ENCODE measurements at places on chromosomes 13 and 19.

DNA sequence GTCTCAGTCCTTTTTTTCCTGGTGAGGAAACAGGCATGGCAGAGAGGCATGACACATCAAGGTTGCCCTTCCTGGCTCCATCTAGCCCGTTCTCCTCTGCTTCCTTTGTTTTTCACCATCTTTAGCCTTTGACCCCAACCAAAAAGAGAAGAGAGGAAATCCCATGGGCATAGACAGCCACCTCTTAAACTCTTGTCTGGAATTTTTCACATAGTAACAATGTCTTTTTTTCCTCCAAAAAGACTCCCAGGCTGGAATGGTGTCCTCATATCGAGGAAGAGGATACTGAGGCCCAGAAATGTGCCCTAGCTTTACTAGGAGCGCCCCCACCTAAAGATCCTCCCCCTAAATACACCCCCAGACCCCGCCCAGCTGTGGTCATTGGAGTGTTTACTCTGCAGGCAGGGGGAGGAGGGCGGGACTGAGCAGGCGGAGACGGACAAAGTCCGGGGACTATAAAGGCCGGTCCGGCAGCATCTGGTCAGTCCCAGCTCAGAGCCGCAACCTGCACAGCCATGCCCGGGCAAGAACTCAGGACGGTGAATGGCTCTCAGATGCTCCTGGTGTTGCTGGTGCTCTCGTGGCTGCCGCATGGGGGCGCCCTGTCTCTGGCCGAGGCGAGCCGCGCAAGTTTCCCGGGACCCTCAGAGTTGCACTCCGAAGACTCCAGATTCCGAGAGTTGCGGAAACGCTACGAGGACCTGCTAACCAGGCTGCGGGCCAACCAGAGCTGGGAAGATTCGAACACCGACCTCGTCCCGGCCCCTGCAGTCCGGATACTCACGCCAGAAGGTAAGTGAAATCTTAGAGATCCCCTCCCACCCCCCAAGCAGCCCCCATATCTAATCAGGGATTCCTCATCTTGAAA lies at the start of gene GDF15:
TSS of gene GDF15 (plus strand) at position 484 of the 868 bp plus-strand sequence. CDS start at position 516, 32 bp downstream.
- no peak for DNase-seq

DNA sequence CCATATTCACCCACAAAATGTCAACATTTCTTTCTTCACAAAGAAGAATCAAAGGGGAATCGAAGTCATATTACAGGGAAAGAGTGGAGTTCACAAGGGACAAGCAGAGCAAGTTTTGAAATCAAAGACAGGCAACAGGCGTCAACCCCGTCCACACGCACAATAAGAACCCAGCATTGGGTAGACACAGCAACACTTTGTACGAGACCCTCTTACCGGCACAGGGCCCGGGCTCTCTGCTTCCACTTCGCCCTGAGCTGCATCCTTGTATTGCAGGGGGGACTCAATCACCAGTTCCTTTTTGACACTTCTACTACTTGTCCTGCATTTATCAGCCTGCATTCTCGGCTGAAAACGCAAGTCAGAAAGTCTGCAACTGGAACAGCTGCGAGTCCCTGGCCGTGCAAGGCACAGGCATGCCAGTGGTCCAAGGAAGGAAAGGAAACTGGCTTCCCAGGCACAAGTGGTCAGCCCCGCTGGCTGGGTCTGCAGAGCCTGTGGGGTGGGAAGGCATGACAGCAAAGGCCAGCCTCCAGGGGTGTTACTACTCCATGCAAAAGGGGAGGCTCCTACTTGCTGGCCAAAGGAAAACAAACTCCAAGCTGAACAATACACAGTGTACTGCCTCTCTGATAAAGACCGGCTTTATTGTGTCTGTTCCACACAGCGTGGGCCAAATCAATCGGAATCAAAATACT lies at the start of gene DOCK9:
TSS of gene DOCK9 (minus strand) at position 497 of the 698 bp plus-strand sequence. CDS start at position 342, 155 bp downstream.
- DNase-seq = no peak

- no peak for DNase-seq
Measured at GRCh38 chr19:53977429-53977990, 13.9 kb upstream of the CACNG6 start.

DNA sequence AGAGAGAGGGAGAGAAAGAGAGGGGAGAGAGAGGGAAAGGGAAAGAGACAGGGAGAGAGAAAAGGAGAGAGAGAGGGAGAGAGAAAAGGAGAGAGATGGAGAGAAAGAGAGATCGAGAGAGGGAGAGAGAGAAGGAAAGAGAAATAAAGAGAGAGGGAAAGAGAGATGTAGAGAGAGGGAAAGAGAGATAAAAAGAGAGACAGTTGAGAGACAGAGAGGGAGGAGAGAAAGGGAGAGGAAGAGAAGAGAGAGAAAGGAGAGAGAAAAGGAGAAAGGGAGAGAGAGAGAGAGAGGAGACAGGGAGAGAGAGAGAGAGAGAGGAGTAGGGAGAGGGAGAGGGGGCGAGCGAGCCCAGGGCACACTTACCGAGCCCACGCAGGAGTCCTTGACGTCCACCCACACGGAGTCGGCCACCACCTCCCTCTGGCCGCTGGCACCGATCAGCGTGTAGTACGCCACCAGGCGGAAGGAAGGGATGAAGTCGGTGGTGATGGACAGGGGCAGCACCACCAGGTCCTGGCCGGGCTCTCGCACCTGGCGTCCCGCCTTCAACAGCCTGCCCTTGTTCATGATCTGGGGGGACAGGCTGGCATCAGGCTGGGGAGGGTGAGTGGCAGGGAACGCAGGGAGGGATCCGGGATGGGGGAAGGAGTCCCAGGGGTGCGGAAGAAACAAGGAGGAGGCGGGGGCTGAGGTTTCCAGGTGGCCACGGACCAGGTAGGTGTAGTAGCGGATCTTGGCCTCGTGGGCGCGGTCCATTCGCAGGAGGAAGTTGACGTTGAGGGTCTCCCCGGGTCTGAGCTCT lies 10.0 kb downstream of the C3 start:
- DNase-seq = no peak

DNA sequence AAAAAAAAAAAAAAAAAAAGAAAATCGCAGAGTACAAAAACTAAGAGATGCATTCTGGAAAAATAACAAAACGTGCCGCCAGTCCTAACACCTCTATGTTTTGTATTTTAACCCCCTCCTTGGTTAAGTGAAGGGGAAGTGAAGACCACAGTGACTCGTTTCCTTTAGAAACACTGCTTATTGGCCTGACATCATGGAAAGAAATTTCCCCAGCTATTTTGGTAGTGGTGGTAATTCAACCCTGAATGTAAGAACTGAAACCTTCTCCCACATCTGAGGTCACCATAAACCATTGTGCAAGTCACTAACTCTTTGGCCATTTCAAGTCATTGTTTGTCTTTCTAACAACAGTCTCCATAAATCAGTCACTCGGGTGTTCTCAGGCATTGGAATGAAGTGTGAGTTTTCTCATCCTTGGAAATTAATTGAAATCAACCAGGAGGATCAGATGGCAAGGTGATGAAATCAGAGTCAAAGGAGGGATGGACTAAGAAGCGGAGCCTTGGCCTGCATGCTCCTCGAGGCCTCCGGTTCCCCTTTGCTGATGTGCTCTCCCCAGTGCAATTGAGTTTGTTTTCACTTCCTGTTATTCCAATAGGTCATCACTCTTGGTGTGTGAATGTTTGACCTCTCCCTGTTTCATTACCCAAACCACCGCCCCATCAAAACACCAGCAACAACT lies 443.9 kb downstream of the FGF9 start:
- DNase-seq = peak; percentile 62

GRCh38 chr13:107088061-107088460 lies 520.1 kb upstream of the ARGLU1 start:
- no peak for DNase-seq

- DNase-seq = no peak
Measured at GRCh38 chr13:45940061-45940460, 88.5 kb upstream of the SIAH3 start.

GRCh38 chr19:6429419-6430221 lies 3.9 kb downstream of the SLC25A41 start:
- DNase-seq = no peak
